ENCODE measurements at places on chromosomes 5 and 9.

DNA sequence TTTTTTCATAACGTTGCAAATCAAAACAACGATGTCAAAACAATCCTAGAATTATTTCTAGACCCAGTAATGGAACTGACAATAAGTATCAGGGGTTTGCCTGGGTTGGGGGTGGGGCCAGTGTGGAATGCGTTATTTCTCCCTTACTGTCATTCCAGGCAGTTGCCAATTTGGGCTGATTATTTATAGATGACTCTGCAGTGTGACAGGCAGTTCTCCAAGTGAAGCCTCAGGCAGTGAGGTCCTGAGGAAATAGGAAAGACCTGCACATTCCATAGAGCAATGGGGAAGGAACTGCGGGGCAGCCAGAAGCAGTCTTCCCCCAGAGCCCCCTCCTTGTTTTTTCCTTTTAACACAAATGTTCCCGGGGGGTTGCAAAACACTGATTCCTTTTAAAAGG, 179.0 kb downstream of the YTHDC2 start:
- no peak for DNase-seq

- no peak for DNase-seq
Measured at GRCh38 chr9:135239100-135239768, 151.8 kb downstream of the OLFM1 start.

GRCh38 chr5:82290908-82291307, 12.8 kb upstream of the RPS23 start:
- no peak for DNase-seq

GRCh38 chr9:114307899-114308267, 15.0 kb upstream of the ORM1 start:
- no peak for DNase-seq

- no peak for DNase-seq
Measured at GRCh38 chr9:137490532-137491186, 31.5 kb upstream of the NSMF start.

Measured in activated T-cell treated with anti-CD3 and anti-CD28 coated beads for 4 hours (primary cell).